ENCODE measurements at places on chromosomes 11 and 22.
A peak's percentile ranks its signal among the peaks of the same experiment; 100 is the strongest.

GRCh38 chr11:59801160-59801706, 9.3 kb downstream of the MRPL16 start:
- no peak for DNase-seq

DNA sequence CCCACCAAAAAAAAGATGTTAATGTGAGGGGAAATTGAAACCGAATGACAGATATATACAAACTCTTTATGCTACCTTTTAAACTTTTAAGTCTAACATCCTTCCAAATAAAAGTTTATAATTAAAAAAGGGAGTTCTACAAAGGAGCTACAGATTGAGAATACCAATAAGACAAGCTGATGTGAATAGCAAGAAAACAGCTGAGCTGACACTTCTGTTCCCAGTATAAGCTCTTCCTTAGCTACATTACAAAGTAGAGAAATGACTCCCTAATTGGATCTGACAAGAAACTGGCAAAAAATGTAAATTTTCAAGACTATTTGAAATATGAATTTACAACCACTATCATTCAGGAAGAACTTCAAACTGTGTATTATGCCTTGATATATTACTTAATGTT, 294.6 kb upstream of the SYN3 start:
- no peak for DNase-seq

- no peak for DNase-seq
These were observed 44.4 kb upstream of the KCNQ1OT1 start for GRCh38 chr11:2744166-2744565.

- DNase-seq, result peak; percentile 91
These were observed 16.3 kb downstream of the SDHAF2 start for GRCh38 chr11:61446211-61446651.

GRCh38 chr11:14320020-14320419, 39.0 kb downstream of the RRAS2 start:
- no peak for DNase-seq

DNA sequence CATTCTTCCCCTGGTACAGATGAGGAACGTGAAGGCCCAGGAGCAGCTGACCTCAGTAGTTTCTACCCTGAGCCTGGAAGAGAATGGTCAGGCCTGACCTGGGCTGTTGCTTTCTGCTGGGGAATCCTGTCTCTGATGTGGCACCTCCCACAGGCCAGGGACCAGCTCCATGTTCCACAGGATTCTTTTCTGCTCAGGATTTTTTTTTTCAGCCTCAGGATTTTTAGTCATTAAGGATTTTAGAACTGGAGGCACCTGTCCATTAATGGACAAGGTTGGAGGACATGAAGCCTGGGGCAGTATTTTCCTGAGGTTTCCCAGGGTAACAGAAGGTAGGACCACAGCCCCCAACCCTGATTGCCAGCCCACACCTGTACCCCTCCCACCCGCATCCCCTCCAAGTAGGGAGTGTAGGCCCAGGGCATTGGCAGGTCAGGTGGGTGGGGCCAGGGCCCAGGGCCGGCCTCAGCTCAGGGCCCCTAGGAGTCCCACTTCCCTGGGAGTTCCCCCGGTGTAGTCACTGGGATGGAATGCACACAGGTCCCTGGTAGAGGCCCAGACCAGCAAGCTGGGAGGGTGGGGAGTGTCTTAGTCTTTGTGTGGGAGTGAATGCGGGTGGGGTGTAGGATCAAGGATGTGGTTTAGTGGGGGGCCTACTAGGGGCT, 16.1 kb downstream of the BIK start:
- no peak for DNase-seq

DNA sequence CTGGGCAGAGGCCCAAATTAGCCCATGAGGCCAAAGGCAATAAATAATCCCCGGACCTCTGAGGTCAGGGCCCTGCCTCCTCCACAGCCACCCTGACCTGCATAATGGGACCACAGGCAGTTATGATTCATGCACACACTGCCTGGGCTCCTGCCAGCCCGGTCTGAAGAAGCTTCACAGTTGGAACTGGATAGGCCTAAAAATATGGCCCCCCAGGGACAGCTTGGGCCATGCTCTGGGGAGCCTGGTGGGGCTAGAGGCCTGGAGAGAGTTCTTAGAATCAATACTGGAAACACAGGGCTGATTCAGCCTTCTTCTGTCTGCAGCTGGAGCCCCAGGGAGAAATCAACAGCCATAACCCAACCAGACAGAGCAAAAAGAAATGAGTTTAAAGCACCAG, 112.8 kb upstream of the CADM1 start:
- no peak for DNase-seq

DNA sequence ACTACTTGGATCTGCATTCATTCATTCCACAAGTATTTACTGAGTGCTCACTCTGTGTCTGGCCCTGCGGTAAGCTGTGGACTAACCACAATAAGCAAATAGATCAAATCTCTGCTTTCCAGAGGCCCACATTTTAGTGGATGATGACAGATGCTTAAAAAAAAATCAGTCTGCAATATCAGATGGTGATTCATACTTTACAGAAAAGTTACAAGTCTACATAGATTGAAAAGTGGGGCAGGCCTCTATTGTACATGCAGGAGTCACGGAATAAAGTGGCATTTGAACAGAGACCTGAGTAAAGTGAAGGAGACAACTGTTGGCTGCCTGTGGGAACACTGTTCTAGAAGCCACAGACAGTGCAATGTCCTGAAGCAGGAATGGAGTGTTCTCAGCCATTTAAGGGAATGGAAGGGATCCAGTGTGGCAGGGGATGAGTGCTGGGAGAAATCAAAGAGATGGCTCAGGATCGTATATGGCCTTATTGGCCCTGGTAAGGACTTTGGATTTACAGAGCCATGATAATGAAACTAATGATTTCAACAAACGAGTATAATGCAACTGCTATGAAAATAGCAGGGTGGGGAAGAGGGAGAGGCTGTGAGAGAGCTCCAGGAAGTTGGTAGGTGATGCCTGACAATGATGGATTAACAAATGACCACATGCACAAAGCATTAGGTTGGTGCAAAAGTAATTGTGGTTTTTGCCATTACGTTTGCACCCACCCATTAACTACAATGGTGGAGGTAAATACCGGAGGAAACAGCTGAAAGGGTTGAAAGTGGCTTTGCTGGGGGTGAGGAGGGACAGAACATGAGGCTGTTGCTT, 31.1 kb downstream of the TMEM45B start:
- DNase-seq, result no peak

DNA sequence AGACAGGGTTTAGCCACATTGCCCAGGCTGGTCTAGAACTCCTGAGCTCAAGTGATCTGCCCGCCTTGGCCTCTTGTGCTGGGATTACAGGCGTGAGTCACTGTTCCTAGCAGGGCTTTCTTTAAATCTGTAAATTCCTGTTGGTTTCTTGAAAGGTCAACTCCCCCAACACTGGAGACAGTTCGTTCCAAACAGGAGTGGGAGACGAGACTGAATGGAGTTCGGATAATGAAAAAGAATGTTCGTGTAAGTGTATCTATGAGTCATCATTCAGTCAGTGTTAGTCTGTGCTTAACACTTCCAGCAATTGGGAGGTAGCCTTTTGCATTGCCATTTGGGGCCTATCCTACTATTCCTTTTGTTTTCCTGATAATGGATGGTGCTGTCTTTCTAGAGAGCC, 10.0 kb upstream of the BACE1-AS start:
- DNase-seq, result no peak

DNA sequence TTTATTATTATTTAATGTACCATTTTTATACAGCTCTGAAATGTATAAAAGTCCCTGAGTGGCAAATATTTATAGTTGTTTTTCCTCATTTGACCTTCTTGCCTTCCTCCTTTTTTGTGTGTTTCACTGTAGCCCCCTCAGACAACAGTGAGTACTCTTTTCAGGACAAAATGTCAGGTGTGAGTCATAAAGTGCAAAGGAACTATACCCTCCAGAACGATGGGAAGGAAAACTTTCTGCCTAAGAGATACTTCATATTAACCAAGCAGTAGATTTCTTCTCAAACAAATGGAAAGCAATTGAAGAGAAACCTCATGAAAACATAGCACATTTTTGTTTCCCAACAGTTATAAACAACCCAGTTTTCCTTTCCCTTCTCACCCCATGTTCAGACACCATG, 16.1 kb upstream of the MS4A7 start:
- no peak for DNase-seq

DNA sequence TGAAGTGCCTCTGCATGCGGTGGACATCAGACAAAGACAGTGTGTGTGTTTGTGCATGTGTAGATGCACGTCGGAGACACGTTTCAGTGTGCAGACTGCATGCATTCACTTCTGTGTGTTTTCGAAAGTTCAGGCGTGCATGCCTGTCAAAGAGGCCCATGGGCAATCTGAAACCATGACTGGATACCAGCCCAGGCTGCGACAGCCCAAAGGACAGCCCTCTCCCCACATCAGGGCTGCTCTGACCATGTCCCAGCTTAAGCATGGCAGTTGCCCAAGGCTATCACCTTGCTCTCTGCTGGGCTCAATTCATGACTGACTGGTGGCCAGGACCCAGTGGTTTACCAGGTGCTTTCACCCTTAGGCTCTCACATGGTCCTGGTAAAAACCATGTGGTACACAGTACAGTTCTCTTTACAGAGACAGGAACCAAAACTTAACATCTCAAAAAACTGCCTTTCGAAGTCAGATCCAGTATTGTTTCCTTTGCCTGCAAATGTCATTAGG, 423.7 kb upstream of the CADM1 start:
- DNase-seq, result no peak

GRCh38 chr11:94876222-94876621, 97.1 kb downstream of the CWC15 start:
- no peak for DNase-seq

DNA sequence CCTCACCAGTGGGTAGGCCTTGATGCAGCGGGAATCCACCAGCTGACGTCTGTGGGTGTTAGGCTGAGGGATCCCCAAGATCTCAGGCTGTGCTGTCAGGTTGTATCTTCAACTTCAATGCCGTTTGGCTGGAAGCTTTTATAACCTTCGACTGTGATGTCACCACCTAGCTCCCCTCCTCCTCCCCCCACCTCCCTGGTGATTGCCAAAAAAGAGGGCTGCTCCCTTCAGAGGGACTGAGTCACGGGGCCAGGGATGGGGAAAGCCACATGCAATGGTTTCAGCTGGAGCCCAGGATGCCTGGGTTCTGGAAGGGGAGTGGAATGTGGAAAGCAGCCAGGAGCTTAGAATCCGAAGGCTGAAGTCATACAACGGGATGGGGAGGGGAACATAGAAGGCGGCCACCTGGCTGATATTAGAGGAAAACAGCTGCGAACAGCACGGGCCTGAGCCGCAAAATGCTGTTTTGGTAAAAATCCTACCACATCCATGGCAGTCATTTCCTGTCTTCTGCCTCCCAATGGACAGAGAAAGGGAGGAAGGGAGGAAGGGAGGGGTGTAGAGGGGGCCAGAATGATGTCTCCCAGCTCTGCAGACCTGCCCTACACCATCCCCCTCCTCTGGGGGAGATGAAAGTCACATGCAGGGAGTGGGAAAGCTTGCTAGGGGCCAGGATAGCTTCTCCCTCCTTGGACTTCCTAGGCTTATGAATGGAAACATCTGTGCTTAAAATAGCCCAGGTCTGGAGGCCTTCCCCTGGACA, at the start of gene LRRN4CL:
LRRN4CL (minus strand) TSS at position 110 of the 763 bp plus-strand sequence. CDS start 1,022 bp downstream, outside the sequence.
- no peak for DNase-seq

GRCh38 chr11:71928737-71929443, at the start of gene RNF121:
Gene RNF121 (plus strand): TSS chr11:71929046. CDS start chr11:71929062, 16 bp downstream.
- DNase-seq, result peak; percentile 96

DNA sequence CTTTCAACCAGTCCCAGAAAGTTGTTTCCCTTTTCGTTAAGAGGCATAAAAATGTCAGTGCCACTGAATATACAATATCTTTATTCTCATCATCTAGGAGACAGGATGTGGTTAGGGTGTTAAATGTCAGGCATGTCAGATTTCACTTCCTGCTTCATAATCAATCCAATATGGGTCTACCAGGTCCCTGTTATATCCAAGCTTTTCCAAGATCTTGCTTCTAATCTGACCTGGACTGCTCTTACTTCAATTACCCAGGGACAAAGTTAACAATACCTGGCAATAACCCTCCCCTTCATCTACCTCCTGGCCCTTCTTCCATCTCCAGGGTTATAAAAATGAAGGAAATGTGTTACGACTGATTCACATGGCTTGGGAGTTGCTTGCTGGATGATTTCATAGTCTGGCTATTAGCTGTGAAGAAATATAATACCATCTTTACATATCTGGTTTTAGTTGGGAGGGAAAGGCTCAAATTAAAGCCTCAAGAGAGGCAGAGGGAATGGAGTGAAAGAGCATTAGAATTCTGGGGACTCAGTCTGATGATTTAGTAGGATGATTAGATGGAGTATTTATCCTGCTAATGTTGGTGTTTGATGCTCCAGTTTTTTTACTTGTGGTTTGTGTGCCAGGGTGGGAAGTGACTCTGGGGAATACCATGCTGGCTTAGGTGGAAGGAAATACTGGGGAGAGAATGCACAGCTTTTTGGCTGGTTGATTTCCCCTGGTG, 534.3 kb downstream of the ETS1 start:
- no peak for DNase-seq

- DNase-seq, result no peak
These were observed 408 bp downstream of the PPP2R5B start for GRCh38 chr11:64924910-64925284.

DNA sequence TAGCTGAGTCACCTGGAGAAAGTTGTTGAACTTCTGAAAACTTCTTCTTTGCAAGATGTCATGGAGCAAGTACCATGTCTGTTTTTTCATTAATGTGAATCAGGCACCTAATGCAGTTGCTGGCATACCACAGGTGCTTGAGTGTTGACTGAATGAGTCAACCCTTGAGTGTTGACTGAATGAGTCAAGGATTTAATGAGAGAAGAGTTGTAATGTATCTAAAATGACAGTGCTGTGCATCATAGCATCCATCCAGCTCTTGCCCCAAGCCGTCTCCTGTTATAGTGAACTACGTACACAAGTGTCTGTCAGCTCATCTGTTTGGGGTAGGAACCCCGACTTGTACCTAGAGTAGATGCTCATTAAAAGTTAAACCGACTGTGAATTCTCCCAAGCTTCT, 93.1 kb downstream of the CWC15 start:
- DNase-seq, result no peak

GRCh38 chr11:73019449-73019848, 122.7 kb downstream of the FCHSD2 start:
- peak; percentile 73 for DNase-seq

DNA sequence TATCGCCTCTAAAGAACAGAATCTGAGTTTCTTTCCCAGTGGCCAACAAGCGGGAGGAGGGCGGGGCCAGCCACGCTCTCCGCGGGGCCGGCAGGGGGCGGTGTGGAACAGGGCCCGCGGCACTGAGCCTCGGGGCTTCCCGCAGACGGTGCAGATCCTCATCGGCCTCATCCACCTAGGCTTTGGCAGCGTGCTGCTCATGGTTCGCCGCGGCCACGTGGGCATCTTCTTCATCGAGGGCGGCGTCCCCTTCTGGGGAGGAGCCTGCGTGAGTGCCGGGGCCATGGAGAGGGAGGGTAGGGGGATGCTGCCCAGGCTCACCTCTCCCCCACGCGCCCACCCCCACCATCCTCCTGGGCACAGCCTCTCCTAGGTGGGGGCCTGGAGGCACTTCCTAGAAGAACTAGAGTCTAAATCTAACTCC, 10.7 kb downstream of the MS4A15 start:
- no peak for DNase-seq

DNA sequence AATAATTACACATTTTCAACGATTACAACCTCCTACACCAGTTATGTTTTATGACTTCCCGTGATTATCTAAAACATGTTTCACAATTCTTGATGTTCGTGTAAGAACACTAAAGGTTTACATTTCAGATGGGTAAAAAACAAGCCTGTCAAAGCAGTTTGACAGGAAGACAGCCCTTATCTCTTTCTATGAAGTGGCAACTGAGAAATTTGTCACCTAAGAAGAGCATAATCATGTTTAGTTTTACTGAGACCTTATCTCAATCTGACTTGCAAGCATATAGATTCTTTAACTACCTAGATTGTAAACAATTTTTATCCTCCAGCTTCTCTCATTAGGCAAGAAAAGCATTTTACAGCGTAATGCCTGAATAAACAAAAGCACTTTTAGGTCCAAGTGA, 218.4 kb upstream of the ZBED5 start:
- no peak for DNase-seq

Data from midbrain (tissue), 1 donor.